ENCODE measurements at places on chromosomes 3 and 15. TPM values are rescaled to one million over a fixed set of nuclear protein-coding genes. Genes with fewer than 3 reads are reported as not detected.

DNA sequence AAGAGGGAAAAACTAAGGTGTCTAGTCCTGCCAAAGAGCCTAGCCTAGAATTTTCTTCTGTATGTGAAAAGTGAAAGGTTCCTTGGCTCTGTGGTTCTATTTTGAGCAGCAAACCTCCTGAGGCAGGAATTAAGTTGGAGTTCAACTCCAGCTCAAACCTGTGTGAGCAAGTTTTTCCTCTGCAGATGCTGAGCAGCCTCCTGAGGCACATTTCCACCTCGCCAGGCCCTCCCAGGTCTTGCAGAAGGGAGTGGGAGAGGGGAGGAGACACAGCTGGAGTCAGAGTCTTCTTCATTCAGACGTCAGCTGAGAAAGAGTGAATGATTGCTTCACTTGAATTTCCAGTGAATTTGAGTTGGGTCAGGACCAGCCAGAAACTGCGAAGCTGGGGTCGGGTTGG, 69.5 kb upstream of the ETV5 start:
- H3K4me1 ChIP-seq = peaks cover 6% of the 10 kb centered on the region
- no peak overlapping the region for H3K4me3 ChIP-seq
- H3K27ac ChIP-seq = no peak overlapping the region
- H3K36me3 ChIP-seq = no peaks in the 10 kb centered on the region

The PLA2G4F gene
- total RNA-seq = 1.1 TPM

DNA sequence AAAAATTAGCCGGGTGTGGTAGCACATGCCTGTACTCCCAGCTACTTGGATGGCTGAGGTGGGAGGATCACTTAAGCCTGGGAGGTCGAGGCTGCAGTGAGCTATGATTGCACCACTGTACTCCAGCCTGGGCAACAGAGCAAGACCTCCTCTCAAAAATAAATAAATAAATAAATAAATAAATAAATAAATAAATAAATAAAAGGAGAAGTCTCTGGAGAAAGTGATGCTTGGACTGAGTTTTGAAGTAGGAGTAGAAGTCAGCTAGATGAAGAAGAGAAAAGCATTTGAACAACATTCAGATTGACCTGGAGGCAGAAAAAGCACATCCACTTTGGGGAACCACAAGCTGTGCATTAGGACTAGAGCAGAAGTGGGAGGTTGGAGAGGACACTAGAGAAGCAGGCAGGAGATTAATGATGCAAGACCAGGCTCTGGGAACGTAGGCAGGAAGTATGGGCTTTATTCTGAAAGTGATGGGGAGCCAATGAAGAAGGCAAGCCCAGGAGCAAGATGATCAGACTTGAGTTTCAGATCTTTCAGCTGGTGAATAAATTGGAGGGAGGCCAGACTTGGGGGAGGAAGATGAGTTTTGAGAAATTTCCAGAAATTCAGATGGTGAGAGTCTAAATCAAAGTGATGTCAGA, 48.7 kb downstream of the KLHL6 start:
- H3K27me3 ChIP-seq = no peaks in the 10 kb centered on the region
- peaks cover 11% of the 10 kb centered on the region for H3K4me1 ChIP-seq
- no peak for DNase-seq
- no peaks in the 10 kb centered on the region for H3K36me3 ChIP-seq

- no peaks in the 10 kb centered on the region for H3K27me3 ChIP-seq
- DNase-seq = no peak
- H3K4me3 ChIP-seq = no peak overlapping the region
- H3K4me1 ChIP-seq = no peaks in the 10 kb centered on the region
- H3K36me3 ChIP-seq = no peaks in the 10 kb centered on the region
Observed at GRCh38 chr3:38284756-38285150, 2.7 kb downstream of the SLC22A14 start.

DNA sequence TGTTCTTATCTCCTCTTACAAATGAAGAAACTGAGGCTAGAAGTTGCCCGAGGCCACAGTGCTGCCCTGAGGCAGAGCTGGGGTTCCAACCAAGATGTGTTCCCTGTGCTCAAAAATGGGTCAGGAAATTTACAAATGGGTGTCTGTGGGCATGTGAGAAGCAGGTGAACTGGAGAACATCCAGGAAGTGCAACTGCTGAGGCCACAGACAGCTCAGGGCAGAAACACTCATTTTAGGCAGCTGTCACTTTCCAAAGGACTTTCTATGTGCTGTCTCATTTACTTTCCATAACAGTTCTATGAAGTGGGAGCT, 47.2 kb upstream of the ATP2B2 start:
- DNase-seq = no peak
- no peaks in the 10 kb centered on the region for H3K36me3 ChIP-seq
- no peaks in the 10 kb centered on the region for H3K27me3 ChIP-seq

DNA sequence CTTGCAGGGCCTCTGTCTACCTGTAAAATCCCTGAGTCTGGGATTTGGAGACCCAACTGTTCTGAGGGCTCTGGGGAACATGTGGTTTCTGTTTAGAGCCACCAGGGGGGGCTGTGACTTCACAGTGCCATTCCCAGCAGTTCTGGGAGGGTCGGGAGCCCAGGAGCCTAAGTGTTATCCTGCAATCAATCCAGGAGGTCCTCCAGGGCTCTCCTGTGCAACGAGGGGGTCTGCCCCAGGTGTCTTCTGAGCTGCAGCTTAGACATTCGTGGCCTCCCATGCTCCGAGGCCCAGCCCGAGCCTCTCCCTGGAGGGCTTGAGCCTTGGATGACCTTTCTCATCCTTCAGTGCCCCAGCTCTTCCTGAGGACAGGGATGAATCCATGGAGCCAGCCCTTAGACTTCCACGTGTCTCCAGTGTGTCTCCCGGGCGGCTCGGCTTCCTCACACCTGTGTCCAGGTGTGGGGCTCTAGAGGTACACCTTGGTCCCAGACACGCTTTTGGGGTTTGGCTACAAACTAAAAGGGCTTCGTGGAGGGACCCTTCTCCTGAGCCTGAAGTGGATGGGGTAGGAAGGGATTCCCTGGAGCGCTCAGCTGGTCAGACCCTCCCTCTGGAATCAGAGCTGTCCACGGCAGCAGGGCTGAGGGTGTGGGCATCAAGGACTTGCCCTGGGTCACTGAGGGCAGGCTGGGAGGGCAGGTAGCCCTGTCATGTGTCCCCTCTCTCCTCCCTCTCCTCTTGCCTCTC, 20.3 kb upstream of the ABTB1 start:
- no peak overlapping the region for H3K4me3 ChIP-seq
- no peaks in the 10 kb centered on the region for H3K36me3 ChIP-seq
- H3K27me3 ChIP-seq = no peaks in the 10 kb centered on the region
- no peaks in the 10 kb centered on the region for H3K4me1 ChIP-seq
- peak; percentile 80 for DNase-seq

DNA sequence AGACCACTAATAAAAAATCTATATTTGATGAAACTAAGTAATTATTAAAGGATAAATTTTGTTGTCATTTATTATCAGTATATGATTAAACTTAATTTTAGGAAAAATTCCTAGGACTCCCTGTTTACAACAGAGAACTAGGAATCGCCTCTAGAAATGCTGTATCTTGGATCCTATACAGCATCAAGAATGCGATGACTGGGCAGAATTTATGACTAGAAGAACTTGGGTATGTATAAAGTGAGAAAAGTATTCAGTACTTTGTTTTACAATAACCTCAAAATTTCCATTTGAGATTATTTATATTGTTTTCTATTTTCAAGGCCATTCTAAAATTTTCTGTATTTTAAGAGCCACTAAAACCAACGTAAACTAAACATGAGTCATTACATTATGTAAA, 82.3 kb upstream of the AGTR1 start:
- H3K36me3 ChIP-seq = no peaks in the 10 kb centered on the region
- no peaks in the 10 kb centered on the region for H3K27me3 ChIP-seq
- H3K27ac ChIP-seq = no peak overlapping the region
- no peak overlapping the region for H3K4me3 ChIP-seq
- DNase-seq = no peak

The TF gene
- 373 TPM for total RNA-seq

The ESYT3 gene
- 0.60 TPM for total RNA-seq

- no peak overlapping the region for H3K27ac ChIP-seq
- H3K36me3 ChIP-seq = no peaks in the 10 kb centered on the region
- no peaks in the 10 kb centered on the region for H3K4me1 ChIP-seq
Observed at GRCh38 chr3:58266577-58266976, 29.0 kb downstream of the ABHD6 start.

The METTL6 gene
- 21.4 TPM for total RNA-seq

DNA sequence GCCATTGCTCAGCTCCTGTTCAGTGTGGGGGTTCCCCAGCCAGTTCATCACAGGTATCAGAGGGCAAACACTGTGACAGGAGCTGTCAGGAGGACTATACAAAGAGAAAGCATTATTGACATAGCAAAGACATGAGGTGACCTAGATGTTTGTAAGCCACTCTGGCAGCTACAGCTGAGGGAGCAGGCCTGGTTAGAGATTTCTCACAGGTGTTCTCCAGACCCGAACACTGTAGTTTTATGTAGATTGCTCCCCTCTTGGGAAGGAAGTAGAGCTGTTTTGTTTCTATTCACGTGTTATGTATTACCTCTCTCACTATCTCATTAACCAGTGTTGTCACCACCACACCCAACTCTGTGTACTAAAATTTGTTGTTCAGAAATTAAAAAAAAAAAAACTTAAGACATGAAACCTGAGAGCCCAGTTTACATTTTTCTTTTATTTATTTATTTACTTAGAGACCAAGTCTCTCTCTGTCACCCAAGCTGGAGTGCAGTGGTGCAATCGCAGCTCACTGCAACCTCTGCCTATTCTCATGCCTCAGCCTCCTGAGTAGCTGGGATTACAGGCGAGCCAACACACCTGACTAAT, 123.7 kb downstream of the RBPMS2 start:
- no peaks in the 10 kb centered on the region for H3K36me3 ChIP-seq
- no peak overlapping the region for H3K4me3 ChIP-seq
- peaks cover 14% of the 10 kb centered on the region for H3K4me1 ChIP-seq
- peak overlapping the region; percentile 41 for H3K27ac ChIP-seq
- DNase-seq = peak; percentile 73
- no peaks in the 10 kb centered on the region for H3K27me3 ChIP-seq

The HDC gene
- total RNA-seq = 0.44 TPM

The BFSP2 gene
- total RNA-seq = not detected

GRCh38 chr15:77014132-77015081, 19.5 kb downstream of the PSTPIP1 start:
- H3K4me1 ChIP-seq = no peaks in the 10 kb centered on the region
- H3K4me3 ChIP-seq = no peak overlapping the region
- no peak overlapping the region for H3K27ac ChIP-seq
- H3K36me3 ChIP-seq = no peaks in the 10 kb centered on the region
- no peaks in the 10 kb centered on the region for H3K27me3 ChIP-seq

The CASR gene
- total RNA-seq = 0.37 TPM

DNA sequence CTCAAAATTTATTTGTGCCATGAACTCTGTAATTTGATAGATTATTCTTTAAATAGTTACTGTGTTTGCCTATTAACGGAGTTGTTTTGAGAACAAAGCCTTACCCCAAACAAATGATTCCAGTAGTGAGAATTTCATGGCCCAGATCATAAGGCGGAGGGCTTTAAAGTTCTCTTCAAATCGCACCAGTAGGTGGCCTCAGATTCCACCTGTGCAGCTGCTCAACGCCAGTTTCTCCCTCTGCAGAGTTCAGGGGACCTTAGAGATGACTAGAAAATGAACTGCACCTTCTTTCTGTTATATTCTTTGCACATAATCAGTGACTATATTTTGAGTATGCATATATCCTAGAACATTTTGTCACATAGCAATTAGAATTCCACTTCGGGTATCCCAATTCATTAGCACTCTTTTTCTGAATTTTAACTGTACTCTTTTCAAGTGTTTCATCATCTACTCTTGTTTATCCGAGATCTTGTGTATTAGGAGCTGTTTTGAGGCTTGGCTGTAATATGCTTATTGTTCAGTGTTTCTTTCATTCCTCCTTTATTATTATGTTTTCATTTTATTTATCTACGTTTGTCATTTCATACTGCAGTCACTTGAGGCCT, 232.6 kb upstream of the CHRM5 start:
- peak; percentile 74 for DNase-seq
- no peaks in the 10 kb centered on the region for H3K4me1 ChIP-seq
- H3K27ac ChIP-seq = no peak overlapping the region
- no peaks in the 10 kb centered on the region for H3K27me3 ChIP-seq
- no peaks in the 10 kb centered on the region for H3K36me3 ChIP-seq

DNA sequence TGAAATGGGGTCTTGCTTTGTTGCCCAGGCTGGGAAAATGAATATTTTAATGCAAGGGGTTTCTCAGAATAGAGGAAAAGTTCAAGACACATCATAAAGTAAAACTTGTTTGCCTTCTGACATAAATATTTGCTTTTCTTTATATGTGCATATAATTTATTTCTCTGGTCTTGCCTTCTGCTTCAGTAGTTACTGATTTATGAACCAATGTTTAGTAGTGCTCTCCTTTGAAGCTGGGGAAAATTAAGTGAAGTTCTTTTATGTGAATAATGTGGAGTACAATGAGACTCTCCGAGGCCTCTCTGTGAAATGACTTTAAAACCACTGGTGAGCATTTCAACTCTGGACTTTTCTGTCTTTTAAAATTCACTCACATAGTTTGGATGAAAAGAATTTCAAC, 55.6 kb downstream of the MAGI1 start:
- H3K4me1 ChIP-seq = no peaks in the 10 kb centered on the region
- no peaks in the 10 kb centered on the region for H3K27me3 ChIP-seq
- no peak overlapping the region for H3K4me3 ChIP-seq
- no peaks in the 10 kb centered on the region for H3K36me3 ChIP-seq
- no peak overlapping the region for H3K27ac ChIP-seq

The KBTBD8 gene
- 10.0 TPM for total RNA-seq

The MAP6D1 gene
- not detected for total RNA-seq

The FANCI gene
- 12.6 TPM for total RNA-seq

DNA sequence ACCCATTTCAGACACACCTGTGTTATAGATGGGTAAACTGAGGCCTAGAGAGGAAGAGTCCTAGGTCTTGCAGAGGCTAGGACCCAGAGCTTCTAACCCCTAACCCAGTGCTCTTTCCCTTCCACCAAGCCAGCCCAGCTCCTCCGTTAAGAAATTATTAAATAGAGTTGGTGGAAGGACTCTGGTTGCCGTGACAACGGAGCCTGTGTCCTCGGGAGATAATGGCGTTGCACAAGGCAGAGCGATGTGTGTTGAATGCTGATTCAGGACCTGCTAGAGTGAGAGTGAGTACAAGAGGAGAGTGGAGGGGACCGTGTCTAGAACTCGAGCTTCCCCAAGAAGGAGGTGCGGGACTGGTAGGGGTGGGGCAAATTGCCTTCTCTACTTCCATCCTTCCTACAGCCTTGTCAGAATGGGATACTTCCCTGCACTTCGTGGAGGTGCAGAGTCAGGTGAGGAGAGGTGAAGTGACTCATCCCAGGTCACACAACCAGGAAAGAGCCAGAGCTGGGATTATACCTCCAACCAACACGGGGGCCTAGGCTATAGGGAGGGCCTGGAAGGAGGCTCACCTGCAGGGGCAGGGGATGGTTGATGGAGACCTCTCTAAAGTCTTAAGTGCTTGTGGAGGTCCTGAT, 8.6 kb downstream of the SLC6A1 start:
- H3K27ac ChIP-seq = no peak overlapping the region
- peak; percentile 62 for DNase-seq
- no peaks in the 10 kb centered on the region for H3K4me1 ChIP-seq
- H3K27me3 ChIP-seq = peaks cover 40% of the 10 kb centered on the region
- no peak overlapping the region for H3K4me3 ChIP-seq
- no peaks in the 10 kb centered on the region for H3K36me3 ChIP-seq

Data from hepatocyte (in vitro differentiated cells).